ENCODE measurements at places on chromosomes 5 and 9.

GRCh38 chr5:62600560-62601252 is 22.1 kb downstream of the LRRC70 start:
- DNase-seq, result no peak

- no peak for DNase-seq
Observed at GRCh38 chr9:97412626-97413385, 910 bp downstream of the TDRD7 start.

- no peak for DNase-seq
Observed at GRCh38 chr9:71162126-71162525, 40.7 kb upstream of the TRPM3 start.

DNA sequence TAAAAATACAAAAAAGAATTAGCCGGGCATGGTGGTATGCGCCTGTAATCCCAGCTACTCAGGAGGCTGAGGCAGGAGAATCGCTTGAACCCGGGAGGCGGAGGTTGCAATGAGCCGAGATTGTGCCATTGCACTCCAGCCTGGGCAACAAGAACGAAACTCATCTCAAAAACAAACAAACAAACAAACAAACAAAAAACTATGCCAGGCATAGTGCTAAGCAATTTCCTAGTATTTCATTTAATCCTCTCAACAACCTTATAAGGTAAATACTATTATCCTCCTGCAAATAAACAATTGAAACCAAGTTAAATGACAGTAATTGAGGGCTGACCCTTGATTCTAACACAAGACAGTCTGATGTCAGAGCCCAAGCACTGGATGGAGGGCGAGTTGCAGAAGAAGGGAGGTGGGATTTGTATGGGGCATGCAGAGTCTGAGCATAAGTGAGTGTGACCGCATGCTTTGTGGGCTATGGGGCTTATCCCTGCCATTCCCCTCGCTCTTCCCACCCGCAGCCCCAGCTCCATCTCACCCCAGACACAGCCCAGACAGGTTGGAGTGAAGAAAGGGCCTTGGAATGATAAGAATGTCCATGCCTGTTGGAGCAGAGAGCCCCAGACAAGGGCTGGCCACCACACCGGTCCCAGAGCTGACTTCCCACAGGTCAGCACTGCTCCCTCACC is 24.3 kb upstream of the RPS14 start:
- DNase-seq, result peak; percentile 28

DNA sequence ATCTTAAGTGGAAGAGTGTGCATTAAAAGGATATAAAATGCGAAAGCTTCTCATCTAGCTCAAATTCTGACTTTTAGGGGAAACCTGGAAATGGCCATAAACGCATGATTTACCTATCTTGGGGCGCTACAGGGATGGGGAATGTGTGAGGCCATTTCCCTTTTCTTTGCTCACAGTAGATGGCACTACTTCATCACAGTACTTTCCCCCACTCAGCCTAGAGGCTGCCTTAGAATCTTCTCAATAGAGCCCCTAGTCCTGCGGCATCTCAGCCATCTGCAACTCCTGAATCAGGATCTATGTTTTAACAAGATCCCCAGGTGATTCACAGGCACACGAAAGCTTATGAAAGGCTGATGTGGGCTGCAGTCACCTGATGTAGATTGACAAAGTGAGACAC is 110.8 kb downstream of the LHFPL2 start:
- DNase-seq, result peak; percentile 44

DNA sequence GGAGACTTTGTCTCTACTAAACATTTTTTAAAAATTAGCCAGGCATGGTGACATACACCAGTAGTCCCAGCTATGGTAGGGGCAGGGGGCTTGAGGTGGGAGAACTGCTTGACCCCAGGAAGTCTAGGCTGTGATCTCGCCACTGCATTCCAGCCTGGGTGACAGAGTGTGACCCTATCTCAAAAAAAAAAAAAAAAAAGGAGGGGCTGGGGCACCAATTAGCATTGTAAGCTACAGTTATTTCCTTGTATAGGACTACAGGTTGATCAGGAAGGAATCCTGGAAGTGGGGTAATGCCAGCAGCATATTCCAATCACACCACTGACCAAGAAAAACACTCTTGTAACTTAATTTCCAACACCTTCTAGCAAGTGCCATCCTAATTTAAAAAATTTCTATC is 32.1 kb downstream of the PWWP2A start:
- no peak for DNase-seq

- no peak for DNase-seq
Observed at GRCh38 chr5:176888016-176888864, 10.9 kb downstream of the HK3 start.

GRCh38 chr9:22049411-22049810 is 40.3 kb upstream of the CDKN2B start:
- peak; percentile 47 for DNase-seq

- no peak for DNase-seq
Observed at GRCh38 chr9:123772374-123772773, 157.6 kb downstream of the DENND1A start.

- DNase-seq, result peak; percentile 32
Observed at GRCh38 chr9:96554326-96554725, 65.3 kb downstream of the CDC14B start.

DNA sequence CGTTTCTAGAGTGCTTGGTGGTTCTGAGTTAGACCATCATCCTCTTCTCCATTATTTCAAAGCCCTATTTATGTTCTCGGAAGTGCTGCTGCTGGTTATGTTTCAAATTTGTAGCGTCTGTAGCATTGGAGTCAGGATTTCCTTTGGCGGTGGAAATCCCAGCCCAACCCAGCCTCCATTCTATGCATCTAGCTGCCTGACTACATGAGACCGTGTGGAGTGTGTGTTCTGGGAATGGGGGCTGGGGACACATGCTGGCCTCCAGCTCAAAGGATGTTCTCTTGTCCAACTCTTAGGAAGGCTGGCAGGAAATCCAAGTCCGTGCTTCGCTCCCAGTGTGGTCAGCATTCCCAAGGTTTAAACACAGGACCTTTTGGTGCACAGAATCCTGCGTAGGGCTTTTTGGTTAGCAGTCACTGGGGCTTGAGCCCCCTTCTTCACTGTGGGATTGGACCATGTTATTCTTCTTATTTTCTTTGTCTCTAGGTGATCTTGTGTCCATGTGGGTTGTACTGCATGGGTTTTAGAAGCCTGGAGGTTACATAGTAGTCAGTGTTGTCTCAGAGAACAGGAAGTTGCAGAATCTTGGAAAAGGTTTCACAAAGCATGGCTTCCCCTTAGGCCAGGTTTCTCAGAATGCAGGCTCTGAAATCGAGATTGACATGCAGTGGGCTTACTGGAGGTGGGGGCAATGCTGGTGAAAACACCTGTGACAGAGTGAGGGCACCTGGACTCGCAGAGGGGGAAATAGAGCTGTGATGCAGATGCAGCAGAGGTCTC is 132.2 kb downstream of the ARHGAP26 start:
- DNase-seq, result no peak

All from cardiac muscle cell (in vitro differentiated cells and primary cell).